ENCODE measurements at places on chromosomes 1 and 21.

DNA sequence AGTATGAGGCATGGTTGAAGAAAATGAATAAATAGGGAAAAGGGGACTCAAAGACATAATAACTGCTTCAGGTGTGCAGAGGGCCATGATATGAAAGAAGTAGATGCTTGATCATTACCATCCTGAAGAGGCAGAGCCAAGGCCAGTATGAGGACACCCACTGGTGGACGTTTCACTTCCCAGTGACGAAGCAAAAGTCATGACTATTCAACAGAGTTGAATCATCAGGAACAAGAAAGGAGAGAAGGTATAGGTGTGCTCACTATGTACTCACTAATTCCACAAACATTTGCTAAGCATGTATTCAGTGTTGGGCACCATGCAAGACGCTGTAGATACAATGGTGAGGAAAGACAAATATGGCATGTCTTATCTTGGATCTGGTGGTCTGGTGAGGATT lies 319.2 kb upstream of the RUNX1 start:
- no peak for DNase-seq

DNA sequence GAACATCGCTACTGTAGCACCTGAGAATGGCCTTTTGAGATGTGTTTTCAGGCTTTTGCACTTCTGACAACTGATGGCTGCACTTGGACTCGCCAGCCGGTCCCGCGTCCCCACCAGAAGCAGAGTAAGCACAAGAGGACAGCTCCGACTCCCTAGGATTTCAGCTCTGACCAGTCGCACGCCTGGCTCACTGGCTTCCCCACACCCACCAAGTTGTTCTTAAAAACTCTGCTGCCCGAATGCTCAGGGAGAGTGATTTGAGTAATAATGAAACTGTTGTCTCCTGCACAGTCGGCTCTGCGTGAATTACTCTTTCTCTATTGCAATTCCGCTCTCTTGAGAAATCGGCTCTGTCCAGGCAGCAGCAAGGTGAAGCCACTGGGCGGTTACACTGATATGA lies 40.2 kb upstream of the NLRP3 start:
- no peak for DNase-seq

- DNase-seq, result no peak
Measured at GRCh38 chr1:237712082-237712481, 178.6 kb downstream of the ZP4 start.

- no peak for DNase-seq
Measured at GRCh38 chr1:221431068-221431651, 310.7 kb downstream of the DUSP10 start.

DNA sequence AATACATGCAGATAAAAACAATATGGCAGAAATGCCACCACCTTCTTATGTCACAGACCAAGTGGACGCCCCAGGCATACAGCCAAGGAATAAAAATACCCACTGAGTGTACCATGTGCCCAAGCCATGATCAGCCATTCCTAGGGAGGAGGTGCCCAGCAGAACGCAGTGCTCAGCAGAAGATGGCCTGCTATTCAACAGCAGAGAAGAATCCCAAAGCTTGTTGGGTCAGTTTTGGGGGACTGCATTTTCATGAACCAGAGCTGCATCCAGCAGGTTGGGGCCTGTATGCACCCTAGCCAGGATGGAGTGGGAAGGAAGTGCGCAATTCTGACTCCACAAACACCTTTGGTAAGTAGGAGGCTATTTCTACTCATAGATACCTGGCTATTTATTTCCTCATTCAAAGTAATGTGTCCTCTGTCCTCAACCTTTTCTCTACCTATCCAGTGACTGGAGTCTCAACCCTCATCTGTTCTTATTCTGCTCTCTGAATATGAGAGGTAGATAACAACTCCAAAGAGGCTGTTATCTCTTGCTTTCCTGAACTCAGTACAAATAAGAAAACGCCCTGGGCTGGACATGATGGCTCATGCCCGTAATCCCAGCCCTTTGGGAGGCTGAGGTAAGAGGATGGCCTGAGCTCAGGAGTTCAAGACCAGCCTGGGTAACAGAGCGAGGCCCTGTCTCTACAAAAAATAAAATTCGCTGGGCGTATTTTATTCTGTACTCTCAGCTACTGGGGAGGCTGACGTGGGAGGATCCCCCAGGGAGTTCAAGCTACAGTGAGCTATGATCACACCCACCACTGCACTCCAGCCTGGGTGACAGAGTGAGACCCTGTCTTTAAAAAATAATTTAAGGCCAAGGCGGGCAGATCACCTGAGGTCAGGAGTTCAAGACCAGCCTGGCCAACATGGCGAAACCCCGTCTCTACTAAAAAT lies 2.5 kb upstream of the PLEKHM2 start:
- no peak for DNase-seq

GRCh38 chr21:36320421-36321324 lies 676 bp downstream of the MORC3 start:
- peak; percentile 82 for DNase-seq

- no peak for DNase-seq
Measured at GRCh38 chr1:207140536-207140935, 36.5 kb downstream of the C4BPA start.

DNA sequence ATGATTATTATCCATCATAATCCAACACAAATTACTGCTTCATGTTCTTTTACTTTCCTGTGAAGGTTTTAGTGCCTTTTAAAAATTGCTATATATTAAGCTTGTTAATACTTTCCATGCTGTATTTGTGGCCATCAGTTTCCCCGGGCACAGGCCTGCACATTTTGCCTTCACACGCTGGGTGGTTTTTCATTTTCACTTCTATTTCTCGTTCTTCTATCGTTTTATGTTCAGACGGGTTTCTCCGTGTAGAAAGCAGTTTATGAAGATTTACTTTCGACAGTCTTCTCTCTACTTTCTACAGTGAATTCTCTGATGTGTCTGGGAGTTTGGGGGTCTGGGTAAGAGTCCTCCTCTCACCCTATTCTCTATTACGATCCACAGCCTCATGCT lies 9.5 kb downstream of the RUNX3 start:
- DNase-seq, result no peak
